DMS53 (cell line): ENCODE measurements at places on chromosomes 7 and 10.

DNA sequence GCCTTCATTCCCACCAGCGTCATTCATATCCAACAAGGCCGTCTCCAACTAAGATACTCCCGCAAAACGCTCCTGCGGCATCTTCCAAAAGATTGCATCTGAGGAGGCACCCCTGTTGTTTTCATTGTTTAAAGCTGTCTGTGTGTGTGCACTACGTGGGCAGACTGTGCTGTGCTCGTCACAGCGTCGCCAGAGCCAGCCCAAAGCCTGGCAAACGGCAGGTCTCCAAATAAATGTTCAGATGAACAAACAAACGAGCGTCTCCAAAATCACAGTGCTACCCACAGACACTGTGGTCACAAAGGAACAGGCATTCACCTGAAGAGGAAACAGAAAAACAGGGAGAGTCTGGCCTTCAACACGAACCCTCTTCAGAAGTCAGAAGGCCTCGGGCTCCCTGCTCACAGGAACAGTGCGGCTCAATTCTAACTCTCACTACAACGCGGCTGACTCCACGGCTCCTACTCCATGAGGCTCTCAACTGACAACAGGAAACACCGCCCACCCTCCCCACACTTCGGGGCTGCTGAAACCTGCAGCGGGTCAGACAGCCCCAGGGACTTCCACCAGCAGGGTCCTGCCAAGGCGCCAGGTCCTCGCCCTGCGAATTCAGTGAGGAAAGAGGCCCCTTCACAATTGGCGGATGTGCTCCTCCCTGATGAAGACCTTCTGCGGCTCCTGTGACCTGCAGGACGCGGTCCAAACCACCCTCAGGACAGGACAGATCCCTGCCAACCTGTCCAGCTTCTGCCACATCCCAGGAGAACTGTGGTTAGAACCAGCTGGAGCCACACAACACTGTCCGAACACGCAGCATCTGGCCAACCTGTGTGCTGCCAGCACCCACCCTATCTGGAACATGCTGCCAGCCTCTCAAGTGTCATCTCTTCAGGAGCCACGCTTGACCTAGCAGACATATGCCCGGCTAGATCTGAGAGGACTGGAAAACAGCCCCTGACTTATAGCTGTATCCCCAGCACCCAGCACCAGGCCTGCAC, 36.1 kb downstream of the MAD1L1 start:
- no peak for DNase-seq

DNA sequence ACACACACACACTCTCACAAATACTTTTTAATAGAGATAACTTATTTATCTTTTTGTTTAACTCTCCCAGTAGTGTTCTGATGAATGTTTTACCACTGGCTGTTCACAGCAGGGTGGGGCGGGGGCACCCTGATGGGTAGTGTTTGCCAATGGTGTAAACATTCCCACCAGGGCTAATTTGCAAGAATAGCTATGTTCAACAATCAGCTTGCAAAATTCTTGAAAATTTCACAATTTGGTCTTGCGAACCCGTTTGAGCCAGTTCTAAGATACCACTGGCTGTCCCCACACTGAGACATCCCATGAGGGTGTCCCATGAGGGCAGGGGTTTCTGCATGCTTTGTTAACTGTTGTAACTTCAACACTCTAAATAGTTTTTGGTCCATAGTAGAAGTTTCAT, 348.5 kb downstream of the CXCL12 start:
- no peak for DNase-seq

DNA sequence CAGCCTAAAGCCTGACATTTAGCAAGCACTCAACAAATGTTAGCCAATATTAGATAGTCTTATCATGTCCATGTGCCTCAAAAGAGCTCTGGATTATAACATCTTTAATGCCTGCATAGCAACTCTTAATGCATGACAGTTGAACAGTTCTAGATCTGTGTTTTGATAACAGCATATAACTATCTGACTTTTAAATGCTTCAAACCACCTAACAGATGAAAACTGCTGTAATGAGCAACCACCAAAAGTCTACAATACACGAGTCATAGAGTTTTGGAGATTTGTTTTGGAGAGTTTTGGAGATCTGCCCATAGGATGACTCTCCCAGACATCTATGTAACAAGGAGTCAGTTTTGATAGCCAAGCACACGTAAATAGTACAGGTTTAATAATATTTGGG, 227.3 kb downstream of the TWIST1 start:
- DNase-seq: no peak

- no peak for DNase-seq
Observed at GRCh38 chr7:94206295-94206694, 188.4 kb upstream of the COL1A2 start.

- no peak for DNase-seq
Observed at GRCh38 chr7:67475293-67475692, 478.7 kb downstream of the TYW1 start.

GRCh38 chr10:20406281-20407104, 490.6 kb downstream of the NEBL start:
- no peak for DNase-seq

DNA sequence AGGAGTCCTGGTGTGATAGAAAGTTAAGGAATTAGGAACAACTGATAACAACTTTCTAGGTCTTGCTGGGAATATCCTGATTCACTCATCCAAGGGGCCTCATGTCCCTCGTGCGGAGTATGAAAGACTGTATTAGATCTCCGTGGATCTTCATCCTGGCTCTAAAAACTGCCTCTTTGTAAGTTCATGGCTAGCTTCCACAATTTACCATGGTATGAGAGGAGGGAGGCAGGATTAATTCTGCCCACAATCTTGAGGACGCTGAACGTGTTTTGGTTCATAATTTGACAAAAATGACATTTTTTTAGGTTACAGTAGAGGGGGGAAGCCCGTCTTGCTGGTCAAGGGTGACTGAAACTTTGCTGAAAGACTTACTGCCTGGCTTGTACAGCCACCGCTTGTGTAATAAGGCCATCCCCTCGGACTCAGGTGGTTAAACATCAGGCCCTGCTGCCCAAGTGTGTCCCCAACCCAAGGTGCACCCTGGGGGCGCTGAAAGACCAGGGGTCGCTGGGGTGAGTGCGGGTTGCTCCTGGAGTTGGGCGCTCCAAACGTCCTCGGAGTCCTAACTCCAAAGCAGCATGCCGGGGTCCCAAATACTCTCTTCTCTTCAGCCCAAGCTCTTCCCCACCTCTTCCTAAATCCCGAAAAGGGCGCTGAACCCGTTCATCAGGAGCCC, 733 bp downstream of the HIBADH start:
- no peak for DNase-seq

DNA sequence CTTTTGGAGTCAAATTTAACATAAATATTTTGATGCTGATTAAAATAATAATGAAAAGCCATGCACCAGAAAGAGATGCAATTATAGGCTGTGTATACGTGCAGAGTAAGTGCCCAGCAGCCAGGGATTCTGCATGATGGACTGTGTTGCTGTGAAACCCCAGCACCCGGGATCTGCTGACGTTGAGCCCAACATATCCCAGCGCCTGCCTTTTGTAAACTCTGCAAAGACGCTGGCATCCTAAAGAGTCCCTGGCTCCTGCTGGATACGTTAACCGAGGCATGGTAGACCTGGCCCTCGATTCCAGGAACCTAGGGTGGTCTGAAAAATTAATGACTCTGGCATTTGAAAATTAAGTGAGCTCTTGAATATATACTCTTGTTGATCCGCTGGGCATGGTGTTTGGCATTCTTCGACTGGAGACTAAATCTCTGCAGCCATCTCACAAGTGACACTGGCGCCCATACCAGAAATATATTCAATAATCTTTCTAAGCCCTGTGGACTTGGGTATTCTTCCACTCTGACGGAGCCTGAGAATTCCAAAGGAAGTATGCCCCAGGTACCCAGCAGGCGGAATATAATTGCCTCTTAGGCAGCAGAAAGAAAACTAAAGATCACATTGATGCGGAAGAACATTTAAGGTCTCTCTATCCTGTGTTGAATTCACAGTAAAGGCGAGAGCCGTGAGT, 191.2 kb upstream of the SH2B2 start:
- no peak for DNase-seq

DNA sequence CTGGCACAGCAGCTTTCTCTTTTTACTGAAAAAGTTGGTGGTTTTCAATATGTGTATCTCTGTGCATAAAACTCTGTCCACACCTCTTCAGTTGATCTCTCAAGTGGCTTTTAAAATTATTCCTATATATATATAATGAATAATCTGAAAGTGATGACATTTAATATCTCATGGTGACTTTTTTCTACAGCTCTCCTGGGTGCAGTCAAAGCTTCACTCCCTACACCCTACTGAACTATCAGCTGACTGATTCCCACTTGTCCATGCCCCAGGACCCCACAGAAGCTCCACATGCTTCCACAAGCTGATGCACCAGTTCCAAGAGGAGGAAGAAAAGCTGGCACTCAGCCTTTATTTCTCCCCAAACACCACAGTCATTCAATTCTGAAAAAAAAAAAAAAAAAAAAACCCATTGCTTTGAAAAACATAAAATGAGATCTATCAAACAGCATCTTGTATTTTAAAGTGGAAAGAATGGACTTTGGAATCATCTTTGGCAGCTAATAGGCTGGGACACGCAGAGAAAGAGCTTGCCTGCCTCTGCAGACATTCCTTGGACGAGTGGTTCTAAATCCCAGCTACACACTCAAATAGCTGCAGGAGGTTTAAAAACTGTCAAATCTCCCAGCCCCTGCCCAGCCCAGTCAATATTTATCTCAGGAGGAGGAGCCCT, 75.3 kb upstream of the GDF10 start:
- no peak for DNase-seq

DNA sequence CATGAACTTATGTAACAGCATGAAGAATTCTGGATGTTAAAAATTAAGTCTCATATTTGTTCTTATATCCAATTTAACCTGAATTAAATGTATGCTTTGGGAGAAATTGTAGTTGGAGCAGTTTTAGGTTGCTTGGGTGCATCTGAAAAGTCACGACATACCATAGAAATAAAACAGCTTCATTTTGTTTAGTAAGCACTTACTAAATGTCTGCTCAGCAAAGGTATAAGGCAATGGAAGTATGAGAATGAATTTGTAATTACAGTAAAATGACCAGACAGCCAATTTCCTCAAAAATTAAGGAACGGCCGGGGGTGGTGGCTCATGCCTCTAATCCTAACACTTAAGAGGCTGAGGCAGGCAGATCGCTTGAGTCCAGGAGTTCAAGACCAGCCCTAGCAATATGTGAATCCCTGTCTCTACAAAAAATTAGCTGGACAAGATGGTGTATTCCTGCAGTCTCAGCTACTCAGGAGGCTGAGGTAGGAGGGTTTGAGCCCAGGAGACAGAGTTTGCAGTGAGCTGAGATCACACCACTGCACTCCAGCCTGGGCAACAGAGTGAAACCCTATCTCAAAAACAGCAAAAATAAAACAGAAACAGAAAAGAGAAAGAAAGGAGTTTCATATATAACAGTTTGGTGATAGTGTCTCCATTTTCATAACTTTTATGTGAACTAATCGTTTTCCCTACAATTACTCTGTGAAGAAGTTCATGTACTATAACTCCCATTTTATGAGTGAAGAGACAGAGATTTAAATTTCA, 47.2 kb upstream of the KLF6 start:
- DNase-seq: no peak

DNA sequence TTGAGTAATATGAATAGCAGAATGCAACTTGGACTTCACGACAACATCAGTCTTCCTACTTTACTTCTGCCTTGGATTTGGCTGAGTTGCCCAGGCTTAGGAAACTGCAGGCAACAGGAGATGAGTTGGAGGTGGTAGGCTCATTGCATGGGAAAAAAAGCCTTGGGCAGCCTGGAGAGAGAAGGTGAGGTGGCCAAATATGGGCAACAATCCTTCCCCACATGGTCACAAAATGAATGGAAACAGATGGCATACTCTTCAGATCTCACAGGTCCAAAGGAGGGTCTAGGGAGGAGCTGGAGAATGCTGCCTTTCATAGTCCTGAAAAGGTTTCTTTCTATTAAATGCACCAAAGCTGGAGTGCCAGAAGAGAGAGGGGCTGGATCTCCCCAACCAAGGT, 128.6 kb upstream of the AOAH start:
- no peak for DNase-seq

- DNase-seq: peak; percentile 77
Observed at GRCh38 chr10:95560278-95561176, 644 bp downstream of the SORBS1 start.

GRCh38 chr7:99617192-99617781, 541 bp downstream of the ZSCAN25 start:
- DNase-seq: no peak

GRCh38 chr7:2157473-2158279, 75.1 kb downstream of the MAD1L1 start:
- DNase-seq: peak; percentile 90

- no peak for DNase-seq
Observed at GRCh38 chr10:43323245-43323644, 48.2 kb upstream of the FXYD4 start.

- DNase-seq: no peak
Observed at GRCh38 chr7:24025765-24026164, 258.2 kb upstream of the NPY start.

DNA sequence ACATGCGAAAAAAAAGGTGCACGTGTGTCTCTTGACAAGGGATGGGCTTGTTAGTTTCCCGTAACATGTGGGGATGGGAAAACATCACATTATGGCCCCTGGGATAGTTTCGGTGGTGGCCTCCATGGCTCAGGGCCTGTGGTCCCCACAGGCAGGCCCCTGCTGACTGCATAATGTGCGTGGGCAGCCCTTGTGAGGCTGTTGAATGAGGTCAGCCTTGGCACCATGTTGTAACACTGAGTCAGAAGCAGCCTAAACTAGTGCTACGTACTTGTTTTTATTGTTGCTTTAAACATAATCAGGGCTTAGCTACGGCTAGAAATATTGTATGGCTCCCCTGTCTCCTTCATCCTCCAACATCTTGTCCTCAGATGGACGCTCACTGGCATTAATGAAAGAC, 80.6 kb downstream of the BEND7 start:
- no peak for DNase-seq

DNA sequence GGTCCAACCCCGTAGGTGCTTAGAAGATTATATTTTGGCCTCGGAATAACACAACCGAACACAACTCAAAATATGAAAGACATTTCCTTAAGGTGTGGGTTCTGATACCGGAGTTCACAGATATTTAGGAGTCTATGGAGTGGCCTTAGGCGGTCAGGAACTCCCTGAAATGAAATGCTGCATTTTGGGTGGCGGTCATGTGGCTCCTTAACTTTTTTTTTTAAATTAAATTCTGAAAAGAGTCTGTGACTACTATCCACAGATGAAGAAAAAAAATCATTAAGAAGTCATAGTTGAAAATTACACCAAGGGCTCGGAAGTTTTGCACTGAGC, 290.9 kb upstream of the NFE2L3 start:
- peak; percentile 32 for DNase-seq

DNA sequence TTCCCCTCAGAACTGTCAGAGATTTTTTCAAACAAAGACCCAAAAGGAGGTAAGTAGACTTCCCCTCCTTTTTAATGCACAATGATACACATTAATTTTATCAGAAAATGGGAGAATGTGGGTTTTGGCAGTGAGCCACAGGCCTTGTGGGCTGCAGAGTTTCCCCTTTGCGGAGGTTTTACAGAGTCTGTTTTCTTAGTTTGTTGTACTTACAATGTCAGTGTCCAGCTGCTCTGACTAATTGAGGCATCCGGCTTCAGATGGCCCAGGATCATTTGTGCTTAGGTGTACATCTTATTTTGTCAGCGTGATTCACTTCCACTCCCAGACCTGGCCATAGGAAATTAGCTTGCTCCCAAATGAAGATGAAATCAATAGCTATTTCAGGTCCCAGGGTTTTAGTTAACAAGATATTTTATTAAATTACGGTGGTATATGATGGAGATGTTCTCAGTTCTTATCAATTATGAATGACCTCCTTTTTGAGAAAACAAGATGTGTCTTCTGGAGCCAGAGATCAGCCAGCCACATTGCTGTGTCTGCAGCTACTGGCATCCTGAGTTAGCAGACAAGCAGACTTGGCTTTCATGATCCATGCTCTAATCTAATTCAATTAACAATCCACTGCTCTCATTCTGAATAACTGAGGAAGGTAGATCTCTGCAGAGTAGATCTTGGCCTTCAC, 1086.6 kb upstream of the SORCS1 start:
- DNase-seq: no peak
